Femur (tissue), 1 donor: ENCODE measurements at places on chromosomes 6 and 20.

DNA sequence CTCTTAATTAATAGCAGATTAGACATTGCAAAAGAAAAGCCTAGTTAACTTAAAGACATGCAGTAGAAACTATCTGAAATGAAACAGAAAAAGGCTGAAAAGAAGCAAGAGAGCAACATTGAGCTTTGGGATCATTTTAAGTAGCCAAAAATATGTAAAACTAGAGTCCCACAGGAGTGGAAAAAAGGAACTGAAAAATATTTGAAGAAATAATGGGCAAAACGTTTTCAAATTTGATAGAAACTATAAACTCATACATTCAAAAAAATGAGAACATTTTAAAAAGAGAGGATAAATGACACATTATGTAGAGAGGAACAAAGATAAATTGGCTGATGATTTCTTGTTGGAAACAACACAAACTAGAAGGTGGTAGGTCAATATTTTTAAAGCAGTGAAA, 166.1 kb upstream of the AKAP12 start:
- DNase-seq: no peak

DNA sequence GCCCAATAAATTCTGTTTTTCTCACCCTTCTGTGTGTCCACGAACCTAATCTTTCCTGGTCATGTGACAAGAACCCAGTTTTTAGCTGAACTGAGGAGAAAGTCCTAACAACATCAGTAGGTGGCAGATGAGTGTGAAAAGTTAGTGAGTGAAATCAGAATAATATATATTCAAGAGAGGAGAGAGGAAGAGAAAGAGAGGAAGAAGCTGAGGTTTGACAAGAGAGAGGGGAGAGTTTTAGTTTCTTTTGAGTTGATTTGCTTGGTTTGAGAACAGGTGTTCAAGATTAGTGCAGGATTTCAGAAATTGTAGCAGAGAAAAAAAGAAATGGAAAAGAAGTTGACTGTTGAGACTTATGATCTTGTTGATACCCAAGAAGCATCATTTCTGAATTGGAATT, 930.5 kb upstream of the FLRT3 start:
- no peak for DNase-seq

GRCh38 chr6:5115168-5115567, 30.0 kb downstream of the PPP1R3G start:
- no peak for DNase-seq

- DNase-seq: peak; percentile 38
Measured at GRCh38 chr20:20096421-20096820, 44.1 kb downstream of the CFAP61 start.

DNA sequence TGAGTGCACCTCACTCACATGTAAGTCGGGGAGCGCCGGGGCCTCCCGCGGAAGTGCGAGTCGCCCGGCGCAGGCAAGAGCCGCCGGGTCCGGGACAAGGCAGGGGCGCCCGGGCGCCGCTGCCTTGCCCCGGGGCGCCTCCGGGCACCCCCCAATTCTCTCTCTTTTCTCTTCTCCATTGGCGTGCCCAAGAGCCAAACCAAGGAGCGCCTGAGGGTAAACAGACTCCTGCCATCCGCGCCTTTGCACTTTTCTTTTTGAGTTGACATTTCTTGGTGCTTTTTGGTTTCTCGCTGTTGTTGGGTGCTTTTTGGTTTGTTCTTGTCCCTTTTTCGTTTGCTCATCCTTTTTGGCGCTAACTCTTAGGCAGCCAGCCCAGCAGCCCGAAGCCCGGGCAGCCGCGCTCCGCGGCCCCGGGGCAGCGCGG, 36.8 kb downstream of the GNAS start:
- DNase-seq: no peak

DNA sequence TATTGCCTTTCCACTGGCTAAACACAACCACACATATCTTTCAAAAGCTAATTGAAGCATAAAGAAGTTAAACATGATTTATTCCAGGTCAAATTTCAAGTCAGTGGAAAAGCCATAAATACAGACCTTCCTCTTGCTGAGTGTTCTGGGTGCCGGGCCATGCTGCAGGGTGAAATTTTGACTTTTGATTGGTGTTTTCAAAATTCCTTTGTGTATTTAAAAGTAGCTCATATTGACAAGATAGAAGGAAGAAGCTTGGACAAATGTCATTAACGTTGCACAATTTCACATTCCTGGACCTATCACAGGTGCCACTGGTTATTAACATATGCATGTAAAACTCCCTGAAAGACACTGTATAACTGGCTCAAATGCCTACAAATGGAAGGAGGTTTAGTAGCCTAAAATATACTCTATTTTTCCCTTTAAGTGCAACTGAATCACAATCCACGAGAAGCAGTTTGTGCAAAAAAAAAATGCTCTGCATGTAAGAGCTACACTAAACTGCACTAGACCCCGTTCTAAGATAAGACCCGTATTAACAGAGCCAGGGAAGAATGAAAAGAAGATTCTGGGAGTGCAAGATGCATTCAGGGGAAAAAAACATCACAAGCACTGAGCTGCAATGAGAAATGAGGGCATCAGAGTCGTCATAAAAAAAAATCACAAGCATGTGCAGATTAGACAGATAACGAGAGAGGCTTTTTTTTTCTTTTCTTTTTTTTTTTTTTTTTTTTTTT, 30.4 kb downstream of the ATXN1 start:
- DNase-seq: no peak

DNA sequence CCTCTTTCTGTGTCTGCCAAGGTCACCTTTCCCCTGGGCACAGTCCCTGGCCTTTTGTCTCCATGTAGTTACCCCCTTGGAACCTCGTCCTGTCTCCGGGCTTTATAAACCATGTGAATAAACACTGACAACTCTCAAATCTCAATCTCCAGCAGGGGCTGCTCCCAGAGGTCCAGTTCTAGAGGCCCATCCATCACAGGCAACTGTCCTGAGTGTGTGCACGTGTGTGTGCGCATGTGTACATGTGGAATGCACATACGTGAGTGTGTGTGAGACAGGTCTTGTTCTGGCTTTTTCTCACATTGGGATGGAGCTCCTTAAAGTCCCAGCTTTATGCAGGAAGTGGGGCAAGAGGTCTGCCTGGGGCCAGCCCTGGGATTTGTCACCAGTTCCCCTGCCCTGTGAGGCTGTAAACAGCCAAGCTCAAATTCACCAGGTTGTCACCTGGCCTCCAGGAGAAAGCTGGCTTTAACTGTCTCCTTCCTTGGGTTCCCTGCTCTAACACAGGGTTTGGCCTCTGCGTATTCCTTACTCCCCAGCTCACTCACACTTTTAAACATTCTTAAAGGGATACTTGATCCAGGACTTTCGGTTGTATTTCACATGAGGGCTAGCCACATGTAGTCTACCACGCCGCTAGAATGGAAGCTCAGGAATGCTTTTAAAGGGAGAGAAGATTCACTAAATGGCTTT, 42.7 kb downstream of the RAMACL start:
- peak; percentile 5 for DNase-seq

DNA sequence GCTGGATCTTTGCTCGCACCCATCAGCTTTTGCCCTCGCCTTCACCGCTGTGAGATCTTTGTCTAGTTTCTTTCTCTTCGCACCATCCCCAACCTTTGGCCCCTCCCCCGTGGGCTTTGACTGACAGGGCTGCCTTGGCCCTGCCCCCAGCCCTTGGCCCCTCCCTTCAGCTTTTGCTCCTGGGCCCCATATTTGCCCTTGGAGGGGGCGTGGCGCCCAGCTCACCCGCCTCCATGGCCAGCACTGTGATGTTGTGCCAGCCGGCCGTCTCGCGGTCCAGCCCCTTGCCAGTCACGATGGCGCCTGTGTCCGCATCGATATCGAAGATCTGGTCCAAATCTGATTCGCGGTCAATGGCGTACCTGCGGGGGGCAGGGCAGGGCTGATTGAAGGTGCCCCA, 81.1 kb downstream of the CD40 start:
- no peak for DNase-seq

GRCh38 chr20:52049001-52049731, 142.4 kb downstream of the ZFP64 start:
- DNase-seq: no peak

DNA sequence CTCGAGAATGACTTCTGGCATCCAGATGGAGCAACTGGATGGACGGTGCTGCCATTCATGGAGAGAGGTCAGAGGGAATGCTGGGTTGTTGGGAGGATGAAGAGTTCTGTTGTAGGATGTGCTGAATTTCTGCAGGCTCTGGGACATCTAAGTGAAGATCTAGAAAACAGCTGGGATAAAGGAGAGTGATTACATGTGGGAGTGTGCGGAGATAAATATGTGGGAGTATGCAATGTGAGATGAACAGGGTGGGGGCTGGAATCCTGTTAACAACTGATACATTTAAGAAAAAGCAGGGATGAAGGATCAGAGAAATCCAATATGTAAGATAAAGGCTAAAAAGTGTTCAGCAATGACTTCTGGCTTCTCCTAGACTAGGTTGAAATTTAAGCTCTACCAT, 43.1 kb downstream of the FAXC start:
- no peak for DNase-seq

- DNase-seq: no peak
Measured at GRCh38 chr20:53103124-53103523, 131.0 kb downstream of the TSHZ2 start.

DNA sequence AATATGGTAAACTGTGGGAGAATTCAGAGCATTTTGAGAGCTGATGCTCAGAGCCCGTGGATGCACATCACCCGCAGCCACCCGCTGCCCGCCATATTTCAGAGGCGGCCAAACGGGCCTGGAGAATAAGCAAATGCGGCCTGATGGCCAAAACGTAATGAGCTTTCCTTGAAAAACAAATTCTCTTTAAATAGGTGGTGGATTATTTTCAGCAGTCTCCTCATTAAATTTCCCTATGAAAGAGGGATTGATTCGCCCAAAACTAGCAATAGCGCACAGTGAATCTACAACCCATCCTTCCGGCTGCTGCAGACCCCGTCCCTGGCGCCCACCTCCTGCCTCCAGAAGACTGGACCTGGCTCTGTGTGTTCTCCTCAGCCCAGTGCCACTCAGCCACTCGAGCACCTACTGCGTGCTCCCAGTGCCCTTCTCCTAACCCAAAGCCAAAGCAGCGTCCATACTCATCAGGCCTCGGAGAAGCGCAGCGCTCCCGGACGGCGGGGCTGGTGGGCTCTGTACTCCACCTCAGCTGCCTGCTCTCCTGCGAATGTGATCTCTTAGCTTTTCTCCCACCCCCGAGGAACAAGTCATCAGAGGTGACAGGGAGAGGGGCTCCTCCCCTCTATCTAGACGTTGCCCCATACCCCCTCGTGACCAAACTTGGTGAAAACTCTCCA, 224.8 kb downstream of the TAF4 start:
- DNase-seq: no peak

- peak; percentile 94 for DNase-seq
Measured at GRCh38 chr6:104859225-104860146, at the start of gene HACE1. Gene HACE1 (minus strand): TSS chr6:104859919. CDS start chr6:104859642, 277 bp downstream.

GRCh38 chr6:35599761-35600658, 87.3 kb upstream of the TULP1 start:
- DNase-seq: no peak

DNA sequence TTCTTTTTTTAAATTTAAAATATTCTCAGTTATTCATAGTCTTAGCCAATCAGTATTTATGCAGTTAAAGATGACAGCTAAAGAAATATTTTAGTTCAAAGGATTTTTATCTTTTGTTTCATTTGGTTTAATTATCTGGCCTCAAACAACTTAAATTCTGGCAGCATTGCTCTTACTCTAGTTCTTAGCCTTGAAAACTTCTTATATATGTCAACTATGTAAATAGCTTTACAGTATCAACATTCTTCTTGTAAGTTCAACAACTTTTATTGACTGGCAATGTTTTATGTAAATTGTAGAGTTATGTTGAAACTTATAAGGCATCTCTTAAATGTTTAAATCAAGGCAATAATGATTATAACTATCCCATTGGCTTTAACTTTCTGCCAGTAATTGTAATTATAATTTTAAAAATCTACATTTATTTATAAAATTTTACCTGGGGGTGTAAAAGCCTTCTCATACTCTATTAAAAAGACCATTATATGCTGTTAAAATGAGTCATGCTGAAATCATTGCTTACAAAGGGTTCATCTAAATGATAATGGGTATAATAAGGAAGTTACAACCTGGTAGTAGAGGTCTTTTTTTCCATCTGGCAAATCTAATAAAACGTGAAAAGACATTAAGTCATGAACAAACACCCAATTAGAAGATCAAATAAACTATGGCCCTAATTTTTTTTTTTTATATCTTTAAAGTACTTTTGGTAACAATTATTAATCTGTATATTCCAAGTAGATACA, 45.8 kb upstream of the FAM184A start:
- DNase-seq: no peak

DNA sequence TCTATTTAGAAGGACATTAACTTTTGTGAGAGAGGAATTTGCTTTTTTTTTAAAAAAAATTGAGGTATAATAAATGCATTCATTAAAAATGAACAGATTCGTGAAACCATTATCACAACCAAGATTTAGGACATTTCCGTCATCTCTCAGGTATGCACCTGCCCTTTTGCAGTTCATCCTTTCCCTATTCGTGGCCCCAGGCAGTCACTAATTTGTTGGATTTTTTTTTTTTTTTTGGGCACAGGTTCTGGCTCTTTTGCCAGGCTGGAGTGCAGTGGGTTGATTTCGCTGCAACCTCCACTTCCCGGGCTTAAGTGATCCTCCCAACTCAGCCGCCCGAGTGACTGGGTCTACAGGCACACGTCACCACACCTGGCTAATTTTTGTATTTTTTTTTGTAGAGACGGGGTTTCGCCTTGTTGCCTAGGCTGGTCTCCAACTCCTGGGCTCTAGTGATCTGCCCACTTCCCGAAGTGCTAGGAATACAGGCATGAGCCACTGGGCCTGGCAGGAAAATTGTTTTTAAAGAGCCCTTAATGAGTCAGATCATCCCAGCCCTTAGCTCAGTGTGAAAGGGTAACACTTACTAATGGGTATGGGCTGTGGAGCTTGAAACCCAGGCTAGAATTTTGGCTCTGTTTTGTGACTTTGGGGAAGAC, 9.2 kb downstream of the PHF3 start:
- DNase-seq: no peak

GRCh38 chr20:59608871-59609270, 4.5 kb downstream of the PHACTR3 start:
- DNase-seq: no peak

DNA sequence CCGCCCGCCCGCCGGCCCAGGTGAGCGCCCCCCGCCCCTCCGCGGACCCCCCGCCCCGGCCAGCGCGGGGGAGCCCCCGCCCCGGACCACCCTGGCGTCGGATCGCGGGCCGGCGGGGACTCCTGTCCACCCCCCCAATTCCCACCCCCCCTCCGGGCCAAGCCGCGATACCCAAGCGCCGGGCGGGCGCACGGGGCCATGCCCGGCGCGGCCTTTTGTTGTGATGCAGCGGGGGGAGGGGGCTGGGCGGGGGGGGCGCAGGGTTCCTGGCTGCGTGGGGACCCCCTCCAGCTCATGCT, 245 bp downstream of the SRC start:
- no peak for DNase-seq

DNA sequence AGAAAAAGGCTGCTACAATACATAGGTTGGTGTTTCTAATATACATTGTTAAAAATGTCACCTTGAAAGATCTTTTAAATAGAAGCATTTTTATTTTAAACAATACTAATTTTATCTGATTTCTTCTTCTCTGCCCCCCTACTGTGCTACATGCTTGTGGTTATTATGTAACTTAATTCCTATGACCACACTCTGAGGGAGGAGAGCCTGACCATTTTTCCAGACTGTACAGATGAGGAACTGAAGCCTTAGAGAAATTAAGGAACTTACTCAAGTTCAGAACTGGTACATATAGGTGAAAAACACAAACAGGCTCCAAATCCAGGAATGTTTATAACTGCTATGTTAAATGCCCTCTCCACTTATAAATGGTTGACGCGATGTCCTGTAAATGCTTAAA, 43.4 kb upstream of the ARHGAP18 start:
- no peak for DNase-seq
